ENCODE measurements at places on chromosomes 16 and 17.

DNA sequence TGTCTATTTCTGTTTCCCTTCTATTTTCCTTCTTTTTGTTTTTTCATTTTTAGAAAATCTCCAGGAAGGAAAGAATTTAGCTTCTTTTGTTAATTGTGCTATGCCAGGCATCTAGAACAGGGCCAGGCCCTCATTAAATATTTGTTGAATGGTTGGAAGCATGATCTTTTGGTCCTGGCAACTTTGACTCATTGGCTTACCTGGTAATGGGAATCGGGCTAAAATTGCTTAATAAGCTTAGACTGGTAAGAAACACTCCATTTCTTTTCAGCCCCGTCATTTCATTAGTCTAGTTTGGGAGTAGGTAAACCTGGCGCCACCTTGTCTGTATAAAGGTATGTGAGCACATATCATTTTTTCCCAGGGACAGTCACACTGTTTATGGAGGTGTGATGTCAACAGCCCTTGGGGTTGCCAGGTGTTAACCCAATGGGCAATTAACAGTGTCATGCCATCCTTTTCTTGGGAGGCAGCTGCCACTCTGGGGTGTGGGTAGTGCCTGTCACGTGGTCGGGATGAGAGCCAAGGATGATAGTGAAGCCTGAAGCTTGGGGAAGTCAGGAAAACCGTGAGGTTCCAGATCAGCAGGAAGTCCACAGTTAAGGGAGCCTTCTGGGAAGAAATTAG, 9.5 kb upstream of the NDEL1 start:
- DNase-seq: no peak

DNA sequence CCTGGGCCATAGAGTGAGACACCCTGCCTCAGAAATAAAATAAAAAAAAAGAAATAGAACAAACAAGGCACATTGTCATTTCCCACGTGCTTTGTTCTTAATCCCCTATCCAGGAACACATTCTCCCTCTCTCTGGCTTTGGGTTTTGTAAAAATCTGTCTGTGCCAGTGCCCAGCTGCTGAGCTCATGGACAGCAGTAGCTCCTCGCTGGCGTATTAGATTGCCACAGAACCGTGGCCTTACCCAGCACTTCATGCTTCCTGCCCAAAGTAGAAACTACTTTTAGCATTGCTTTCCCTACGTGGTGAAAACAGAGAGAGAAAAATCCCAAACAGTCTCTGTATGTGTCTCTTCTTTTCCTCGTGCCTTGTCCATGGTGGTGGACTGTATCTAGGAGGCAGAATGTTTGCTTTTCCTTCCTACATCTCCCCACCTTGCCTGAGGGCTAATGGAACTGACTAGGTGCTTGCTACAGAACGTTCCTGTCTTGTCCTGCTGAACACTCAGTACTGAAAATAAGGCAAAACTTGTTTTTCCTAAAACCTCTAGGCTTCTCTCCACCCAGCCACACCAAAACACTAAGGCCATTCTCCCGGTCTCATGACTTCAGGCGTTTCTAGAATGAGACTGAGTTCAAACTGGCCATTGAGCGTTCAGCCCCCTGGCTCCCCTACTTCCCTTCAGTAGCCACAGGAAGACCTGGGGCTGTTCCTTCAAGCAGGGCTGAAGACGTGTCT, 26.1 kb downstream of the MNT start:
- DNase-seq: no peak

- no peak for DNase-seq
Observed at GRCh38 chr17:73401911-73402310, 90.1 kb upstream of the CDC42EP4 start.

- no peak for DNase-seq
Observed at GRCh38 chr17:69018022-69018615, 42.6 kb downstream of the ABCA9 start.

DNA sequence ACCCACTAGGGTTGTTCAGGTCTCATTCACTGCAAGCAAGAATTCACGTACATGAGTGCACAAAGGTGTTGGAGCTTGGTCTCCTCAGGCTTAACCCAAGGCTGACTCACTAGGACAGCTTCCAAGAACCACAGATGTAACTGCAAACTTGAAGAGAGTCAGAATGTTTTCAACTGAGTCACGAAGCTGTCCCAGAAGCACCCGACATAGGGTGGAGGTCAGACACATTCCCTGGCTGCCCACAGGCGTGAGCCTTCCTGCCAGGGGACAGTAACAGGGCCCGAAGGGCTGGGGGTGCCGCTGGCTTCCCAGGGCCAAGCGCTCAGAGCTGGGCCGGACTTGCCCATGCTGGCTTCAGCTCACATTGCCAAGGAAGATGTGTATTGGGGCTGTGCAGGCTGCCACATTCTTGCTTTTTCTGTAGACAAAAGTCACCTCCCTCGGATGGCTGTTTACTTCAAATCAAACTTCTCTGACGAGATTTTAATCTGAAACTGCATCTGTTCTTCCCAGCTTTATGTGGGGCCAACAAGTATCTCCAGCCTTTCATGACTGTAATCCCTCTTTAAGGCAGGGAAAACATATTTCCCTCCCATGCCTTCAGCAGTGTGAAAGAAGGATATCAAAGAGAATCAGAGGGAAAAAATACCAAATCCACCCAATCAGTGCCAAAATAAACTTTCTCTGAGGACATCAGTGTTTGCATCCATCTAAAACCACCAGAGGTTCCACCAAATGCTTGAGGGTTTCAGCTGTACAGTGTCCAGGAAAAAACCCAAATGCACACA, 14.3 kb downstream of the CMTM3 start:
- no peak for DNase-seq

GRCh38 chr16:85754413-85754812, 3.5 kb upstream of the C16orf74 start:
- no peak for DNase-seq

- no peak for DNase-seq
Observed at GRCh38 chr17:82152114-82152513, 54.1 kb upstream of the FASN start.

DNA sequence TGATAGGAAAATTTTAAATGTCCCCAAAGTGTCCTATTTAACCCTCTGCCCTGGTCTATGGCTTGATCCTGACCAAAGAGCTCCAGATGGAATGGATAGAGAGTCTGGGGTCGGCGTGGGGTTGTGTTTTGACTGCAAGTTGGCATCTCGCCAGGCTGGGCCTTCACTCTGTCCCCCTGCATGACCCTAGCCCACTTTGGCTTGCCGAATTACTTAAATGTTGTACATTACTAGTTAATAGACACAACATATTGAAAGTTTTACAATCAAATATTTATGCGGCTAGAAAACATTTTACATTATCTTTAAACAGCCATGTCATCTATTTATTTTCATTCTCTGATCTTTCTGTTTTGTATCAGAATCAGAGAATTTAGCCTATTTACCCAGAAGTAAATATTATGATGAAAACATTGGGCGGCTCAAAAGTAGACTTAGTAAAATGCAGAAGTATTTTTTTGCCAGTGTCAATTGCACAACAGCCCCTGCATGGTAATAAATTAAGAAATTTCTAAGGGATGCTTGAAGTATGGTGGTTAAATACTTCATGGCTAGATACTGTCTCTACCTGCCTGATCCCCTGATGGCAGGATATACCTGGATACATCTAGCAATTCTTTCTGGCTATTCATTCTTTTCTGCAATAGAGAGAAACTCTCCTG, 18.8 kb upstream of the MYOCD start:
- DNase-seq: no peak

DNA sequence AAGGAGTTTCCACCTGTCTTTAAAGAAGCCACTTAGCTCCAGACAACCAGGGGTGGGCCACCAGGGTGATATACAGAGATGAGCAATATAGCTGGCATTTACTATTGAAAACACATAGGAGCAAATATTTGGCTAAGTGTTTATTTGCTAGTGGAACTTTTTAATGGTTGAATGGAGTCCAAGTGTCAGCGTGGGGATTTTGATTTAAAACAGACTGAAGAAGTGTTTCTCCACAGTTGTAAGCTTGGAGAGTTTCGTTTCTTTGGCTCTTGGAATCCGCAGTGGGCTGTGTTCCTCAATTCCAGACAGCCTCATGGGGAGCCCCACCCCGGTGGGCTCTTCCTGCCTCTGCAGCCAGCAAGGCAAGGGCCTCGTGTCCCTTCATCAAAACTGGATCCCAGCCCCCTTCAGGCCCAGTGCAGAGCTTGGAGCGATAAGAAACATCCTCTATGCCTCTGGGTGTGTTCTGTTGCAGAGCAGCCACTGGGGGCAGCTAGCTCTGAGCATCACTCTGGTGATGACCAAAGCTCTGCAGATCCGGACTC, 36.1 kb downstream of the NOG start:
- DNase-seq: no peak

DNA sequence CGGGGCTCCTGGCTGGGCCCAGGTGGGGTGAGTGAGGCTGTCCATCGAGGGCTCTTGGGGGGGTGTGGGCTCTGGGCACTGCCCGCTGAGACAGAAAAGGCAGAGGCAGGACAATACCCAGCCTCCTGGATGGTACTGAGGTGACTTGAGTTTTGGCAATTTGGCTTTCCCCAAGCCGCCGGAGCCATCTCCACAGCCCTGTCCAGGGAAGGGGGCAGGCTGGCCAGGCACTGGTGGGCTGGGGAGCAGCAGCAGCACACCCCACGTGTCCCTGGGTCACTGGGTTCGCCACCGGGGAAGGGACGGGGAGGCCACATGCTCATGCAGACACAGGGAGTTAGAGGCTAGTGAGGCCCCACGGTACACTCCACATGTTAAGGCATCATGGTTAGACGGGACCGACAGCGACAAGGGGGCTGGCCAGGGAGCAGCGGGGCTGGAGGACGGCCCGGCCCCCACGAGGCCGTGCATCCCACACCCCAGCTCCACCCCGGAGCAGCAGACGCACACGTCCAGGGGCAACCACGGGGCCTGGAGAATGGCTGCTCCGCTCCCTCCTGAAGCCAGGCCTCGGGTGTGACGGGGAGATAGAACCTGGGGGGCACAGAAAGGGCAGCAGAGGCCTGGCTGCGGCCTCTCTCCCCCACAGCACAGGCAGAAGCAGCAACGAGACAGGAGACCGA, 3.0 kb downstream of the ARHGDIA start:
- peak; percentile 39 for DNase-seq

GRCh38 chr16:88116121-88116520, 164.9 kb downstream of the BANP start:
- no peak for DNase-seq

DNA sequence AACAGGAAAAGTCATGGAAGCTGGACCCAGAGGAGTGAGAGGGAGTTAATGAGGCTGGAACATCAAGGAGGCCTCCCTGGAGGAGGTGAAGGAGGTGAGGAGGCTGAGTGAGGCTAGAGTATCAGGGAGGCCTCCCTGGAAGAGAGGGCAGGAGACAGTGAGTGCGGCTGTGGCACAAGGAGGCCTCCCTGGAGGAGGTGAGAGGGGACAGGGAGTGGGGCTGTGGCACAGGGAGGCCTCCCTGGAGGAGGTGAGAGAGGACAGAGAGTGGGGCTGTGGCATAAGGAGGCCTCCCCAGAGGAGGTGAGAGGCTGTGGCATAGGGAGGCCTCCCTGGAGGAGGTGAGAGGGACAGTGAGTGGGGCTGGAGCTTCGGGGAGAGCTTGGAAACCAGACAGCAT, 5.5 kb downstream of the CAMKK1 start:
- DNase-seq: no peak

DNA sequence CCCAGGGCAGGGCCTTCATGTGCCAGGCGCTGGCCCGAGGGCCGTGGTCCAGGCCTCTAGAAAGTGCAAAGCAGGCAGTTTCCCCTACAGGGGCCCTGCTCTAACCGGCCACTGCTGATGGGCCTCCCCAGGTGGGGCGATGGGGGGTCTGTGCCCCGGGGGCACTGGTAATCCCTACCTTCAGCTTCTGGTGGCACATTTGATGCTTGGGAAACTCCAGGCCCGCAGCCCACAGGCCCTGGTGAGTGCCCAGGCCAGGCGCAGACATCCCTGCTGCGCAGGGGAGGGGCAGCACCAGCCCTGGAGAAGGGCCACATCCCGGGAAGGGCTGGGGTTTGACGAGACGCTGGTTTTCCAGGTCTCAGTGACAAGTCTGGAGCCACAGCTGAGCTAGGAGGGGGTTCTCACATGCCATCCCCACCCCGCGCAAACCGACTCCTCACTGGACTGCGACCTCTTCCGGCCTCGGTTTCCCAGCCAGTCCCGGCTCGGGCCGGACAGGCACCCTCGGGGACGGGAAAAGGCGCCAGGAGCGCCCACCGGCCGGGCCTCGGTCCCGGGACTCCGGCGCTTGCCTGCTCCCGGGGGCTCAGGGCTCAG, 1.6 kb downstream of the DOC2B start:
- DNase-seq: no peak

- no peak for DNase-seq
Observed at GRCh38 chr17:74427048-74427762, 4.7 kb upstream of the GPRC5C start.

- no peak for DNase-seq
Observed at GRCh38 chr17:37742116-37742761, 2.6 kb downstream of the HNF1B start.

GRCh38 chr17:19317359-19318095, 45.0 kb downstream of the B9D1 start:
- DNase-seq: no peak

DNA sequence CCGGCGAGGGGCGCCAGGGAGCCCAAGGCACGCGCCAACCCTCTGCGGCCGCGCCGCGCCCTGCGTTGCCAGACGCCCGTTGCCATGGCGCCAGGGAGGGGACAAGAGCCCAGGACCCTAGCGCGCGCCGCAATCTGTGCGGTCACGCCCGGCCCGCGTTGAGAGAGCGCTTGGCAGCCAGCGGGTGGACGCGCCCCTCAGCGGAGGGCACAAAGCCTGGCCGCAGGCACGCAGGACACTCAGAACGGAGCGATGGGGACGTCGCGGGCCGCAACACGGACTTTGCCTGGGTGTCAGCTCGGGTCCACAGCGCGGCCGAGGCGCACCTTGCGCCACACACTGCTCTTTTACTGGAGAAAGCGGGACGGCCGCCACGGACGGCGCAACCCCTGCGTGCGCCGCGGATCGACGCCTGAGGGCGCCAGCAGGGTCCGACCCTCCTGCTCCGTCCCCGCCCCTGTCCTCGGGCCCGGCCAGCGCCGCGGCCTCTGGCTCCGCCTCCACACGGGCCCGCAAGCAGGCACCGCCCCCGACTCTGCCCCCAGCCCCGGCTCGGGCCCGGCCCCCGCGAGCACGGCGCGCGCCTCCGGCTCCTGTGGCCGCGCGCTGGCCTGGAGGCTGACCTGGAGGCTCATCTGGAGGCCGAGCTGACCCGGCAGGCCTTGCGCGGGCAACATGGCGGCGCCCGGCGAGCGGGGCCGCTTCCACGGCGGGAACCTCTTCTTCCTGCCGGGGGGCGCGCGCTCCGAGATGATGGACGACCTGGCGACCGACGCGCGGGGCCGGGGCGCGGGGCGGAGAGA, at the start of gene GFER:
Gene GFER, plus strand, starts transcription at position 650 of the 803 bp plus-strand sequence. Its CDS starts 26 bp downstream, at position 676.
- peak; percentile 86 for DNase-seq

GRCh38 chr17:55175788-55176427, 88.9 kb upstream of the HLF start:
- no peak for DNase-seq

GRCh38 chr16:21598701-21599121, 666 bp upstream of the METTL9 start:
- DNase-seq: peak; percentile 49

- no peak for DNase-seq
Observed at GRCh38 chr17:38742411-38743308, 5.5 kb downstream of the PCGF2 start.

- DNase-seq: no peak
Observed at GRCh38 chr17:45893725-45894021, 681 bp upstream of the MAPT start.

Data from stimulated activated CD4-positive, alpha-beta T cell treated with anti-CD3 and anti-CD28 coated beads, Interleukin-2, amount 100 ng/mL, for 24 hours (primary cell).